Hair follicle dermal papilla cell (primary cell): ENCODE measurements at places on chromosomes 16 and 17. TPM values are rescaled to one million over a fixed set of nuclear protein-coding genes. Genes with fewer than 3 reads are reported as not detected.

TBC1D3D gene
- not detected in 2 replicates for total RNA-seq

ZKSCAN2 gene
- total RNA-seq: 8.4 and 8.9 TPM in 2 replicates

USP43 gene
- total RNA-seq: 0.49 TPM in 2 replicates

MMP25 gene
- 0.12 and 0.16 TPM in 2 replicates for total RNA-seq

HCRT gene
- not detected in 2 replicates for total RNA-seq

TMEM235 gene
- total RNA-seq: not detected in 2 replicates

CUEDC1 gene
- 35.0 and 39.0 TPM in 2 replicates for total RNA-seq

PYDC1 gene
- not detected in 2 replicates for total RNA-seq

MAPT gene
- 0.49 and 0.97 TPM in 2 replicates for total RNA-seq

TOB1 gene
- total RNA-seq: 12.3 and 14.9 TPM in 2 replicates

KIFC3 gene
- total RNA-seq: 52.3 and 55.0 TPM in 2 replicates

CACNG3 gene
- not detected in 2 replicates for total RNA-seq

NTN1 gene
- total RNA-seq: 4.4 and 23.5 TPM in 2 replicates

RPAIN gene
- 19.1 and 20.0 TPM in 2 replicates for total RNA-seq

ACOX1 gene
- total RNA-seq: 67.9 and 72.0 TPM in 2 replicates

MYH2 gene
- not detected in 2 replicates for total RNA-seq

PHB1 gene
- total RNA-seq: 70.9 and 85.7 TPM in 2 replicates

SNX20 gene
- total RNA-seq: not detected in 2 replicates

SUPT4H1 gene
- 32.1 and 33.3 TPM in 2 replicates for total RNA-seq

ASB16 gene
- not detected in 2 replicates for total RNA-seq

HEATR9 gene
- total RNA-seq: not detected in 2 replicates

ITGAL gene
- not detected in 2 replicates for total RNA-seq

TMEM94 gene
- total RNA-seq: 42.5 and 51.1 TPM in 2 replicates

LCAT gene
- total RNA-seq: 9.6 and 11.2 TPM in 2 replicates

PRSS21 gene
- 0.49 TPM in 1 of 2 replicates, not detected in the other for total RNA-seq

RPA1 gene
- total RNA-seq: 10.1 and 11.7 TPM in 2 replicates

WIPI1 gene
- 198 and 241 TPM in 2 replicates for total RNA-seq

TNP2 gene
- not detected in 2 replicates for total RNA-seq

PSMC3IP gene
- total RNA-seq: 0.97 and 1.3 TPM in 2 replicates

KCNJ12 gene
- 0.49 and 0.61 TPM in 2 replicates for total RNA-seq

TMEM238L gene
- total RNA-seq: not detected in 2 replicates

CNGB1 gene
- not detected in 2 replicates for total RNA-seq

ITFG1 gene
- 50.0 and 56.1 TPM in 2 replicates for total RNA-seq

TBC1D3 gene
- not detected in 2 replicates for total RNA-seq

SPN gene
- not detected in 2 replicates for total RNA-seq

HSD3B7 gene
- 52.1 and 60.4 TPM in 2 replicates for total RNA-seq

AIPL1 gene
- total RNA-seq: under 0.01 TPM in 1 of 2 replicates, not detected in the other

HSPB9 gene
- not detected in 2 replicates for total RNA-seq

SLC12A3 gene
- not detected in 2 replicates for total RNA-seq

PABPN1L gene
- not detected in 2 replicates for total RNA-seq

LGALS9B gene
- total RNA-seq: not detected in 2 replicates

CALB2 gene
- 0.24 and 0.32 TPM in 2 replicates for total RNA-seq

ACBD4 gene
- 9.1 and 9.9 TPM in 2 replicates for total RNA-seq

ERN2 gene
- total RNA-seq: 0.49 TPM in 1 of 2 replicates, not detected in the other

DBF4B gene
- 2.1 and 2.7 TPM in 2 replicates for total RNA-seq

EVPLL gene
- not detected in 2 replicates for total RNA-seq

CD300LG gene
- total RNA-seq: not detected in 2 replicates
